Psoas muscle (tissue), 8 donors: ENCODE measurements at places on chromosomes 5 and 9. TPM values are rescaled to one million over a fixed set of nuclear protein-coding genes. Genes with fewer than 3 reads are reported as not detected.

QRFP gene
- polyA plus RNA-seq, result 0.03 TPM

SLCO4C1 gene
- polyA plus RNA-seq, result not detected

NREP gene
- polyA plus RNA-seq, result 4.8 TPM

GRCh38 chr9:134192951-134193731 is 28.8 kb upstream of the RNU6ATAC start:
- DNase-seq, result peak; percentile 10

- DNase-seq, result no peak
These were observed 29.6 kb downstream of the C5orf58 start for GRCh38 chr5:170262061-170263045.

DNA sequence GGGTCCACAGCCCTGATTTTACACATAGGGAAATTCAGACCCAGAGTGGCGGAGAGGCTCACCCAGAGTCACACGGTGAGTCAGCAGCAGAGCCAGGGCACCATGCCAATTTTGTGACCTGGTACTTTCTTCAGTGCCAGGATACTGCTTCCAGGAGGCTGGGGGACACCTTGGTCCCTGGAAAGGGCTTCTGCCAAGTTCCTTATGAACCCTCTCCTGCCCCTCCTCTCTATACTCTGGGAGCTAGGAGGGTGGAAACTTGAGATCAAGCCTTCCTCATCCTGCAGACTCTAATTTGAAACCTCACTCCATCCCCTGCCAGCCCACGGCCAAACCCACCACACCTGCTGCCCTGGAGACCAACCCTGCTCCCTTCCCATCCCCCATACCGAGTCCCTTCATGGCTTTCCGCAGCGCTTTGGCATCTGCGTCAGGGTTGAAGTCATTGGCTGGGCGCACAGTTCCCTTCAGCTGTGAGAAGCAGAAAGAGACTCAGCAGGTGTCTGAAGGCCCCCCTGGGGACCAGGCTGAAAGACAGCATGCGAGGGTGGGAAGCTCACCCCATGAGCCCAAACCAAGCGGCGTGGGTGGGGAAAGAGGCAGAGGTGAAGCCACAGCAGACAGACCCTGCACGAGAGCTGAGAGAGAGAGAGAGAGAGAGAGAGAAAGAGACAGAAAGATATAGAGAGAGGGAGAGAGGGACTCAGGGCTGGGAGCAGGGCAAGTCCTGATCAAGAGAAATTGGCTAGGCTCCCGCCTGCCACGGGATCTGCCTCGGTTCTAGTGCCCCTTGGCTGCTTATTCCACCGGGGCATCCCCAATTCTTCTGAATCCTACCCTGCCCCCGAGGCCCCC is 33.5 kb downstream of the ANXA6 start:
- peak; percentile 88 for DNase-seq

GRCh38 chr9:128282500-128282899 is 6.4 kb downstream of the SWI5 start:
- DNase-seq, result no peak

DNA sequence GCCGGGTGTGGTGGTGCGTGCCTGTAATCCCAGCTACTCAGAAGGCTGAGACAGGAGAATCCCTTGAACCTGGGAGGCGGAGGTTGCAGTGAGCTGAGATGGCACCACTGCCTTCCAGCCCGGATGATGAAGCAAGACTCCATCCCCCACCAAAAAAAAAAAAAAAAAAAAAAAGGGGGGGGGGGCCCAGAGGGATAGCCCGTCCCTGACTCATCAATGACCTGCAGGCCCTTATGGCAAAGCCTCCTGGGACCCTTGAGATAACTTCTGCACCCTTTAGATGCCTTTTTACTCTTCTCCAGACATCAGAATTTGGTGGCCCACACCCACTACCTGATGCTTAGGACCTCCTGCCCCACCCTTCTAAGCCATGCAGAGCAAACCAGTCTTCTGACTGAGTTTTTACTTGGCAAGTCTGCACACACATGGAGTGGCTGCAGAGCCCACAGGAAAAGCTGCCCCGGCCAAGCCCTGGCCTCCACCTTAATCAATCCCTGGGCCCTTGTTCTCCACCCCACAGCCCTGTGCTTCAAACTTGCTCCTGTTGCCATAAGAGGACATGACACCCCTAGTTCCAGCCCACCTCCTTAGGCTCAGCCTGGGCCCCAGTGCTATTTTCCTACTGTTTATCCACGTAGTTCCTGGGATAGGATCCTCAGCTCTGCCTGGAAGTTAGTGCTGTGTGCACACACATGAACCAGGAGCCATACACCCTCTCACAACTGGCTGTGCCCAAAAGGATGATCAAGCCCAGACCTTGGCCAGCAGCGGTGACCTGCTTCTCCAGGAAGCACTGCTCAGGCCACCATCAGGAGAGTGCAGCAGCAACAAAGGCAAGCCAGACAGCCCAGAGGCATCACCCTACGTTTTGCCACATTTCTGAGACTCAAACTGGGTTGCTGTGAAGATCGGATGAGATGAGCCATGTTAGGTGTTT is 5.1 kb downstream of the MGAT1 start:
- no peak for DNase-seq

- DNase-seq, result no peak
These were observed 33.4 kb upstream of the CSNK1G3 start for GRCh38 chr5:123478546-123478945.

GRCh38 chr5:115402822-115403577 is 106.5 kb upstream of the CCDC112 start:
- no peak for DNase-seq

DNA sequence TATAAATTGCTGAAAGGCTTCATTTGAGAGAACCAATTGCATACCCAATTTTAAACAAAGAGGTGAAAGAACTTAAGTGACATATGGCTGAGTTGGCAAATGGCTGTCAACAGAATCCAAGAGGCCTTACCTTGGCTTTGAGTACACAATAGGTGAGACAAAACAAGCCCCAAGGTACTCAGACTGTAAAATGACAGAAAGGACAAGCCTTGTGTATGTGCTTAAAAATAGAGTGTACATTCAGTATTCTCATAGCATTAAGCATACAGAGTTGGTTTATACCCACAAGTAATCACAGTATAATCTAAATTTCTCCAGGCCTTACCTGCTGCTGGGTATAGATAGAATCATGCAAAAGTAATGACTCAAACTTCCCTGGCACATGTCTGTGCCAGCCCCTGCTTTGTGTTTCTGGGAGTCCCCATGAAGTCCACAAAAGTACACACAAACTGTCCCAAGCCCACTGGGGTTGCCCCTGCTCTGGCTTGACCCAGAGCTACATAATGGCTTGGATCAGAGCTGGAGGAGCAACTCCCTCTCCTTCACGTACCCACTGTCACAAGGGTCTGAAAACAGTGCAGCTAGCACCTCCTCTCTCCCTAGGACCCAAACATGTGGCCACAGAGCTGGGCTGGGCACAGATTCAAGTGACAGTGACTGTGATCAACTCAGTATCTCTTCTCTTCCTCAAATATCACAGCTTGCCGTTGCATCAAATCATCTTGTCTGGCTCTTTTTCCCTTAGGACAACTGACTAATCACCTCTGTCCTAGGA is 250.8 kb downstream of the ENC1 start:
- DNase-seq, result no peak

- DNase-seq, result no peak
These were observed 5.5 kb upstream of the DNAJB5 start for GRCh38 chr9:34984049-34984448.

DNA sequence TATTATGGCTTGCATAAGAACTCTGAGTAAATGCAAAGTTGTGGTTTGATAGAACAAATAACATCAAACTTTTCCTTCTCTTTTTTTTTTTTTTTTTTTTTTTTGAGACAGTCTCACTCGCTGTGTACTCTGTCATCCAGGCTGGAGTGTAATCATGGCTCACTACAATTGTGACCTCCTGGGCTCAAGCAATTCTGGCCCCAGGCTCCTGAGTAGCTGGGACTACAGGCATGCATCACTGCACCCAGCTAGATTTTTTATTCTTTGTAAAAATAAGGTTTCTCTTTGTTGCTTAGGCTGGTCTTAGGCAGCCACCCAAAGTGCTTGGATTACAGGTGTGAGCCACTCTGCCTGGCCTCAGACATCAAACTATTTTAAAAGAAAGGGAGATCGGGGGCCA is 19.0 kb upstream of the PTGER4 start:
- no peak for DNase-seq

GRCh38 chr9:129318121-129319075 is 140.3 kb upstream of the IER5L start:
- DNase-seq, result peak; percentile 65

GRCh38 chr5:123186771-123187170 is 97.7 kb downstream of the PRDM6 start:
- DNase-seq, result no peak

- DNase-seq, result no peak
These were observed 129.0 kb downstream of the MUSK start for GRCh38 chr9:110797611-110798010.

DNA sequence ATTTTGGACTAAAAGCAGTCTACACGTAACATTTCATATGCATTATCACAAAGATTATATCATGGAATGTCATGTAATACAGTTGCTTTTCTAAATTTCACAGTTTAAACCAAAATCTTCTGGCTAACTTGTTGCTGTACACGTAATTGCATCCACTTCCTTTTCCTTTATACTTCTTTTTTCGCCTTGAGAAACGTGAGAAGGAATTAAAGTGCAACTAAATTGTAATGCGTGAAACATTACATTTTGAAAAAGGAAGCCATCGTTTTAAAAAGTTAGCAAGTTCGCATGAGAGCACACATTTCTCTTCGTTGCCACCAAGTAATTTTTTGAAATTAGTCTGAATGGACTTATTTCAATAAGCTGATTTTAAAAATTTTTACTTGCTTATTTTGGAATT is 80.0 kb downstream of the MEGF10 start:
- DNase-seq, result no peak

- DNase-seq, result no peak
These were observed 55.1 kb downstream of the KIAA1958 start for GRCh38 chr9:112541685-112542084.

DNA sequence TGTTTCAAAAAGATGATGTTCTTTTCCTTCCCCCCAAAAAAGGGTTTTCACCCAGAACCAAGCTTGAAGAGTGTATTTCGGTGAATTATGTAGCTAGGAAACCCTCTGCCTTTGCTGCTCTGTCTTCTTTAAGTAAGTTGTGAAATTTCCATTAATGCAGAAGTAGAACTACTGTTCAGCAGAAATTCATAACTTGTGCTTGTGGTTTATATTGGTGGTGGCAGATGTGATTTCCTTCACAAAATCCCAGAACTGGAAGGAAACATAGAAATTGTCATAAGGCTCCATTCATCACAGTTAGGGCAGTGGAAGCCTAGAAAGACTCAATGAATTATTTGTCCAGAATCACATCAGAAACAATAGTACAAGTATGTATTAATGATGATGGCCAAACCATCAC is 42.1 kb upstream of the DAB2 start:
- no peak for DNase-seq

DNA sequence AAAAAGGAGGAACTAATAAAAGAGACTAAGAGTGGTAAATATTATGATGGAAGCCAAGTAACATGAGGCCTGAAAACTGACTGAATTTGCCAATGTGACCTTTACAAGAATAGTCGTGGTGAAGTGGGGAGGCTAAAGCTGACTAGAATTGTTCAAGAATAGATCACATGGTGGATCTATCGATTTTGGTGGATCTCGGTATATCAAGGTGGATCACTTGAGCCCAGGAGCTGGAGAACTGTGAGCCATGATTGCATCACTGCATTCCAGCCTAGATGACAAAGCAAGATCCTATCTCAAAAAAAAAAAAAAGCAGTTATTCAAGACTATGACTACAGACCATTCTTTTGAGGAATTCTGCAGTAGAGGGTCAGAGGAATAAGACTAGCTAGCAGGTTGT is 15.1 kb downstream of the ERMP1 start:
- DNase-seq, result no peak

DNA sequence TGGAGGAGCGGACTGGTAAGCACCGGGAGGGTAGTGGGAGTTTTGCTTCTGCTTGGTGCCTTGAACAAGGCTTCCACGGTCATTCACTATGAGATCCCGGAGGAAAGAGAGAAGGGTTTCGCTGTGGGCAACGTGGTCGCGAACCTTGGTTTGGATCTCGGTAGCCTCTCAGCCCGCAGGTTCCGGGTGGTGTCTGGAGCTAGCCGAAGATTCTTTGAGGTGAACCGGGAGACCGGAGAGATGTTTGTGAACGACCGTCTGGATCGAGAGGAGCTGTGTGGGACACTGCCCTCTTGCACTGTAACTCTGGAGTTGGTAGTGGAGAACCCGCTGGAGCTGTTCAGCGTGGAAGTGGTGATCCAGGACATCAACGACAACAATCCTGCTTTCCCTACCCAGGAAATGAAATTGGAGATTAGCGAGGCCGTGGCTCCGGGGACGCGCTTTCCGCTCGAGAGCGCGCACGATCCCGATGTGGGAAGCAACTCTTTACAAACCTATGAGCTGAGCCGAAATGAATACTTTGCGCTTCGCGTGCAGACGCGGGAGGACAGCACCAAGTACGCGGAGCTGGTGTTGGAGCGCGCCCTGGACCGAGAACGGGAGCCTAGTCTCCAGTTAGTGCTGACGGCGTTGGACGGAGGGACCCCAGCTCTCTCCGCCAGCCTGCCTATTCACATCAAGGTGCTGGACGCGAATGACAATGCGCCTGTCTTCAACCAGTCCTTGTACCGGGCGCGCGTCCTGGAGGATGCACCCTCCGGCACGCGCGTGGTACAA is 556 bp downstream of the PCDHGC3 start:
- peak; percentile 73 for DNase-seq
